ENCODE measurements at places on chromosomes 6 and 20.

DNA sequence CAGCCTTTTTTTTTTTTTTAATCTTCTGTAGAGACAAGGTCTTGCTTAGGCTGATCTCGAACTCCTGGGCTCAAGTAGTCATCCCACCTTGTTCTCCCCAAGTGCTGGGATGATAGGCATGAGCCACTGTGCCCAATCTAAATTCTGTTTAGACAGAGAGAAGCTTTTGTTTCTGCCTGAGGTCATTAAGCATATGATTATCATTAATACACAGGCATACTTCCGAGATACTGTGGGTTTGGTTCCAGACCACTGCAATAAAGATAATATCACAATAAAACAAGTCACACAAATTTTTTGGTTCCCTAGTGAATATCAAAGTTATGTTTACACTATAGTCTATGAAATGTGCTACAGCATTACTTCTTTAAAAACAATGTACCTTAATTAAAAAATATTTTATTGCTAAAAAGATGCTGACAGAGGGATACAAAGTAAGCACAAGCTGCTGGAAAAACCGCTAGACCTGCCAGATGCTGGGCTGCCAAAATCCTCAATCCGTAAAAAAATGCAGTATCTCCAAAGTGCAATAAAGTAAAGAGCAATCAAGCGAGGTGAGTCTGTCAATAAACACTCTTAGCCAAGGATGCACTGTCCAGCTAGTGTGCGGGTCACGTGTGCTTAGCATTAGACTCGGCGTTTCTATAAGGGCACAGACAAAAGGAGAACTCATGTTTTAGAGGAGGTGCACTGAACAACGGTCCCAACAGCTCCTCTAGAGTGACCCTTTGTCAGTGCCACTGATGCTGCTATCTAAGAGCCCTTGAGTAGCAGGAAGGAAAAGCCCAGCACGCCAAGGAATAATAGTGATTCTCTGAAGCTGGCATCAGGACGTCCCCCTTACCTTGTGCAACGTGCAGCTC is 16.1 kb downstream of the TXNDC5 start:
- no peak for DNase-seq

DNA sequence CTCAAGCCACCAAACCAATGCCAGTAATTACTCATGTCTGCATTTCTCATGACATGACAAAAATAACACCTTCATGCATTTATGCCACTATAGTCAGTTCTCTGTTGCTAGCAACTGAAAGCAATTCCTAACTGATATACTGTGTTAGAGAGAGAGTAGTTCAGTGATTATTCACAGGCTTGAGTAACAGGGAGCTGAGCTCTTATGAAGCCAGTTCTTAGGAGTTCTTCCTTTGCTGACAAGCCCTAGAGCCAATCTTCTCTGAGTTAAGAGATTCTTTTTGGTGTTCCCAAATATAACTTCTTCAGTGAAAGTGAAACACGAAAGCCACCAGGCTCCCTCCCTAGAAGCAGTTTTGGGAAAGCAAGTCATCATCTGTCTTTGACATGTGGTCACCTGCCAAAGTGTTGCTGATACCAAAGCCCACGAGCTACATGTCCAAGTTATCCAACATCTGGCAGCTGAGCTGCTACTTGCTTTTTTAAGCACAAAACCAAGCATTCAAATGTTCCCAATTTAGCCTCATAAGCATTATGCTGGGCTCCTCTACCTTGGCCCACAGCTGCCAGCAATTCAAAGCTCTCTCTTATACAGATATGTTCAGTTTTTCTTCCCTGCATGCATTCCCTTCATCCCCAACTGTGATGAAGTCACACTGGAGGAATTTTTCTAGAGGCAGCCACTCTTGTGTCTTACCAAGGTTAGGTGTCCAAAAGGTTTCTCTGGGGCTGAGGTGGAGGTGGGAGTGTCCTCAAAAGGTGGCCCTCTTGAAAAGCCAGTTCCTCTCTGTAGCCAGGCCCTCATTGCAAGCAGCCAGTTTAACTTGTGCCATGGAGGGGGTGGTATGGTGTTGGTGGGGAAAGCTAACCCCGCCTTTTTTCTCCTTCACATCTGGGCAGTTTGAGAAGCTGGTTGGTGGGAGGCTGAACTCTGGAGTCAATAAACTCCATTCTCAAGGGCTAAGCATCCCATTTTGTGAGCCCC is 92.7 kb upstream of the ARMC2 start:
- no peak for DNase-seq

DNA sequence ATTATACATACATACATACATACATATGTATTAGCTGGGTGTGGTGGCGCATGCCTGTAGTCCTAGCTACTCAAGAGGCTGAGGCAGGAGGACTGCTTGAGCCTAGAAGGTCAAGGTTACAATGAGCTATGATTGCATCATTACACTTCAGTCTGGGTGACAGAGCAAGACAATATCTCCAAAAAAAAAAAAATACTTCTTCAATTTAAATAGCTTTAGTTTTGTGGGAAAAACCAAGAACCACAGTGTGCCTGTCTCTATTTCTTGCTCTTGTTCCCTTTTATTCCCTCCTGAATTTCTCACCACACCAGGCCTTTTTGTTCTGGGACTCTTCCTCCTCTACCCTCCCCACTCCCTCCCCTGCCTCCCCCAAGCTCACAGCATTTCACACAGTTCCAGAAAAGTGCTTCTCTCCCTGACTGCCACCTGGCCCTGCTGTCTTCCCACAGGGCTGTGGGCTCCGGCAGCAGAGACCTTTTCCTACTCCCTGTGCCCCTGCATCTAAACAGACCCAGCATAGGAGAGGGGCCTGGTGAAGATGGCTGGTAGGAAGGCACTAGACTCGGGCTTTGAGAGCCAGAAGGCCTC is 1.3 kb downstream of the C20orf203 start:
- DNase-seq = no peak

DNA sequence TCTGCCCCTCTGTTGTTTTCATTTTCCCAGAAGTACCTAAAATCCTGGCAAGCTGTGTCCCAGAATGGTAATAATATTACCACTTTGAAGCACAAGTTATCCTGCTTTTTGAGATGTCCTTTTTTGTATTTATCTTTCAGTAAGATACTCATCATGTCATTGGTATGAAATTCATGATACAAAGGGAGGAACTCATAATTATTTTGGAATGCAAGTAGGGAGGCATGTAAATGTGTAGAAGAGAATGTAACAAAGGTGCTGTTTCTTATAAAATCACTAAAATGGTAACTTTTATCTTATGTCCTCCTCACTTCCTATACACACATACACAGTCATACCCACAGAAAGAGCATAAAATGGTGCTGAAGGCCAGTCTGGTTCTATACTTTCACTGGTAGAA is 109.9 kb downstream of the CD2AP start:
- no peak for DNase-seq

GRCh38 chr20:36744764-36745191 is 1.1 kb downstream of the NDRG3 start:
- no peak for DNase-seq

DNA sequence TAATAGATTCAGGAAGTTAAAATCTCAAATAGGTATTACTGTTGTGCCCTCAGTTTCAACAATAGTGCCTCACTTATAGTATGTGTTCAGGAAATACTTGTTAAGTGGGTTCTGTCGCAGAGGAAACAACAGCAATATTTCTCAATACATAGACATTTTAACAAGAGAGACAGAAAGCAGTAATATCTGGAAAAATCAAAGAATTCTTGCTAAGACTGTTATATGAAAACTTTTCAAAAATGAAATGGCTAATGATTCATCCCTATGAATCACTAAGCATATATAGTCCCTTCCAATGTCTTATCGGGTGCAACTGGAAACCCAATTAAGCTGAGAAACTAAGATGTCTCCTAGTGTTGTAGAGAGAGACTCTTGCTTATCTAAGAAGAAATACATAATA is 668.9 kb downstream of the TFAP2A start:
- DNase-seq = no peak

DNA sequence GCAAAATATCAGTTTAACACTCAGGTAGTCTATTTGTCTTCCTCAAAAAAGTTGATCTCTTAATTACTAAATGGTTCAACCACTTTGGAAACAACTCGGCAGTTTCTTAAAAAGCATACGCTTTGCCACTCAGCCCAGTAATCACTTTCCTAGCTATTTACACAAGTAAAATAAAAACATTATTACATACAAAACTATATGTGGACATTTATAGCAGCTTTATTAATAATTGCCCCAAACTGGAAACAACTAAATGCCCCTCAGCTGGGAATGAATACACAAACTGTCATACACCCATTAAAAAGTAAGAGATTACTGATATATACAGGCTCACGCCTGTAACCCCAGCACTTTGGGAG is 7.4 kb downstream of the EEF1A1 start:
- no peak for DNase-seq

- DNase-seq = no peak
These were observed 129.7 kb upstream of the PHACTR1 start for GRCh38 chr6:12586721-12587480.

- no peak for DNase-seq
These were observed 24.2 kb upstream of the PAQR8 start for GRCh38 chr6:52337633-52338290.

DNA sequence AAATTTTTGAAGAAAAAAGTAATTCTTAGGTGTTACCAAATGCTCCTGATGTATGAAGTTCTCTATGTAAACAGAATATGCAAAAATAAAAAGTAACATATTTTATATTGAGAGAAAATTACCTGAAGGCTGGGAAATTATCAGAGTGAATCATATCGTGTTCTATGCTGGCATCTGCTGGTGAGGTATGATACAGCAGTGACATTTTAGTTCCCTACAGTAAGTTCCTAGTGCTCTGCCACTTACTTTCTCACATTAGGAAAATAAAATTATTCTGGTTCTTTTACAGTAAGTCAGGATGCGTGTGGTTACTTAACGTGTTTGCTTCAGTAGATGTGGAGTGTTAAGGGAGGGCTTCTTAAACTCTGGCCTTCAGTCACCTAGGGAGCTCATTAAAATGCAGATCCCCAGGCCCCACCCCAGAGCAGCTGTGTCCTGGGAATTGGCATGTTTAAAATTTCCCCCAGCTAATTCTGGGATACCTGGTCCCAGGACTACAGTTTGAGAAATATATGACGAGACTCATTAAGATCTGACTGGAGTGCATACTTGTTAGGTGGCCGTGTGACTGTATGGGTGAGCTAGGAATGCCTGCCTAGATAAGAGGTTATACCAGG is 3.2 kb downstream of the ACTR5 start:
- DNase-seq = no peak
